ENCODE measurements at places on chromosomes 3 and 15.

DNA sequence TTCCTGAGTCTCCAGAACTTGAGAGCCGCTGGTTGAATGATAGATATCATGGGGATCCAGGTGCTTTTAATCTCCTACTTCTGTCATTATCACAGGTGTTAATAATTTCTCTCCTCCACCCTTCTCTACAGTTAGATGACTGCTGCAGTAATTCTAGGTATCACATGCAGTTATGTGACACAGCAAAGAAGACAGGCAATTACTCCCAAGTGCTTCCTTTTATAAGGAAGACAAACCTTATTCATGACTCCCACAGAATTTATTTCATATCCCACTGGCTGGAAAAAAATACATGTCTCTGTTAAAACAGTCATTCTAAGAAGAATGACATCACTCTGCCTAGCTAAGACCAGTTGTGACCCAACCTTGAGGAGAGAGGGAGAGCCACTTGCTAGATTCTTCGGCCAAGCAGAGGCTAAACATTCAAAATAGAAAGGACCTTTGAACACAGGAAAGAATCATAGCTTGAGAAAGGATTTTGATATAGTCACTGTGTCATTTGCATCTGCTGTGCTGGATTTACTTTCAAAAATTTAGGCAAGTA, 500.6 kb downstream of the SI start:
- no peak for DNase-seq

DNA sequence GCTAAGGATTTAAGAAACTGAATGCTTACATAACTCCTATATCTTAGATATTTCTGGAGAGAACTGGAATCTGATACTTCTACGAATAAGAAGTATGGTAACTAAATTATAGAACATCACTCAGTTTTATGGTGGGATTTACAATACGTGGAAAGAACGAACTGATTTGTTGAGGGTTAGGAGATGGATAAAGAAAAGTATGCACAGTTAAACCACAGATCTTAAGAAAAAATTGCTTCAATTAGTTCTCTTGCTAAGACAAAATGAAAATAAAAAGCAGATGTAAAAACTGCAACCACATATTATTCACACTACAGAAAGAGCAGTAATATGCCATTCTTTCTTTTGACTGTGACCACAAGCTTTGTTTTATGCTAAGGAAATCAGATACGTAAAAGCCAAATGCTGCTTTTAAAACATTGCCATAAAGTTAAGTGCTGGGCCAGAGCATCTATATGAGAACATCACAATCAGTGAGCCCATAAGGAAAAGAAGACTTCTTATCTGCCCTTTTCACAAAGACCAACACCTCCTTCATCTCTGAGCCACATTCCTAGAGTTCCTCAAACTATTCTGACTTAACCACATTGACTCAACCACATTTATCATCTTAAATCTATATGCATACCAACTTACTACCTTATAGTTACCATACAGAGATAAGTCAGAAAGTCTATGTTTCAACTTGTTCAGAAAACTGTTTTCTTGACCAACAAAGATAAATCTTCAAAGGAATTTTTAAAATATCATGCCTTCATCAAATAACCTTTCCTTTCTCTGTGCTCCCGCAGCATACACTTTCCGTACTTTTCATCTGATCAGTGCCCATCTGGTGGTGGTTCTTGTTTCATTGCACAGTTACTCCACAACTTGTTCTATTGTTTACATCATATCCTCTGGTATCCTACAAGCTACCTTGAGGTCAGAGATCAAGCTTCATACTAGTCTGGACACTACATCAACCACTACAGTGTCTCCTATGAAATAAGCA, 61.7 kb downstream of the FSIP1 start:
- no peak for DNase-seq

DNA sequence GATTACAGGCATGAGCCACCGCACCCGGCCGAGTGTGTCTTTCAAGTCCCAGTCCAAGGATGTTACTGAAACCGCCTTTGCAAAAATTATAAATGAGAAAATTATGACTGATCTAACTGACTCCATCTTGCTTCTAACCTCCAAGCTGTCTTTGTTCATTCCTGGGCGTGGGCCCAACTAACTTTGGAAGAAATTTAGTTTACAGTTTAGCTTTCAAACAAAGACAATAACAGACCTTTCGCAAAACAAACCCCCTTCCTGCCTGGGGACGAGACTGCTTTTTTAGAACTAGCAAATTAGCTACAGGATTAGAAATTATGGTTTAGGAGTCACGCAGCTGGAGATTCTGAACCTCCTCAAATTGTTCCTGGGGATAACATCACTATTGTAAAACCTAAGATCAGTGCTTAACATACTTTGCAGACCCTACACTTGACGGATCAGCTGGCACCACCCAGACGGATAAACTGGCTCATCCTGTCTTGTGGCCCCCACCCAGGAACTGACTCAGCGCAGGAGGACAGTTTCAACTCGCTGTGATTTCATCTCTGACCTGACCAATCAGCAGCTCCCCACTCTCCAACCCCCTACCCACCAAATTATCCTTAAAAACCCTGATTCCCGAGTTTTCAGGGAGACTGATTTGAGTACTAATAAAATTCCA, 23.8 kb downstream of the NANOGP8 start:
- no peak for DNase-seq

GRCh38 chr3:64023861-64024223, 548 bp upstream of the PSMD6 start:
- DNase-seq: no peak

DNA sequence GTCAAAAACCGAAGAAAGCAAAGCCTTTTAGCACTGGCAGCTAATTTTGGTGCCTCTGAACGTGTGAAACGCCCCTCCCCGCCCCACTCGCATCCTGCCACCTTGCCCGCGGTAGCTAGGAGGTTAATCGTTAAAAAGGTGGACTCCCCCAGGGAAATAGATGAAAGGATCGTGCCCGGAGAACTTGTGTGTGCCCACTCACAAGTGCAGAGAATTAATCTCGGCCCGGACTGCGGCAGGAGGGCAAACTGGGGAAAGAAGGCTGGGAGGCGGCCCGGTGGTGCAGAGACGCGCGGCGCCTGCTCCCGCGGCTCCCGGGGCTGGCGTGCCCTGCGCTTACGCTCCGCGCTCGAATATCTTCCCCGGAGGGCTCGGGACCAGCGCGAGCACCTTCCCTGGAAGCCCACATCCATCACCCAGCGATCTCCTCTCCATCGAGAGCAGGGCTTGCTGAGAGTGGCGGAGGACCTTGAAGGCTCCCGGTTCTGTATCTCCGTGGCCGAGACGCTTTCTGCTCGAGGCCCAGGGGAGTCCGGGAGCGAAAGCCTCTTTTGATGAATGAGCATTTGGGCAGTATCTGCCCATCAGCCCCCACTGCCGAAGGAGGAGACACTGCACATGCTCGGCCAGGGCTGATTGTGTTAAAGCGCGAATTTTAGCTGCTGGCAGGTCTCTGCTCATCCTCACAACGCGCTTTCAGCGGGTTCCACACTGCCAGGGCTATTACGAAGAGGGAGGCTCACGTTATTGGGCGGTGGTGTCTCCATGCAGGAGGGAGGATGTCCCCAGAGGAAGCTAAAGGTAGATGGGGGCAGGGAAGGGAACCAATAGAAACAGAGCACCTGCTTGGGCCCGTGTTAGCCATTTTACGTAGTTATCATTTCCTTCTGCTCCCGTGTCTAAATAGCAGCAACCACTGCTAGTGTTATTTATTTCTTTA, 1.3 kb upstream of the SPTSSB start:
- DNase-seq: no peak

GRCh38 chr15:85381850-85382751, 1.7 kb downstream of the AKAP13 start:
- no peak for DNase-seq

DNA sequence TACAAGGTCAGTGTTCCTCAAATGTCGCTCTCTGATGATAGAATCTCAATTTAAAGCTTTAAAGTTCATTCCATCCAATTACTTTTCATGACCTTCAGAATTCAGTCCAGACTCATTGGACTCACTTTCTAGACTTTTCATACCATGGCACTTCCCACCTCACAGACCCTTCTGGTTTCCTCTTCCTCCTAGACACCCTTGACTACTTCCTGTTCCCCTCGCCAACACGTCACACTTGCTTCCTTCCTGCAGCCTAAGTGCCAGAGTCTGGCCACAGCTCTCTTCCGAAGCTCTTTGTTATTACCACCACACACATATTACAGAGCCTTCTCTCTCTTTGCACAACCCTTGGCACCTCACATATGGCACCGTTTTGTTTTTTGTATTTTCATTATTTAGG, 59.1 kb upstream of the UMPS start:
- no peak for DNase-seq

GRCh38 chr15:33656168-33656567, 312.1 kb upstream of the CHRM5 start:
- no peak for DNase-seq

DNA sequence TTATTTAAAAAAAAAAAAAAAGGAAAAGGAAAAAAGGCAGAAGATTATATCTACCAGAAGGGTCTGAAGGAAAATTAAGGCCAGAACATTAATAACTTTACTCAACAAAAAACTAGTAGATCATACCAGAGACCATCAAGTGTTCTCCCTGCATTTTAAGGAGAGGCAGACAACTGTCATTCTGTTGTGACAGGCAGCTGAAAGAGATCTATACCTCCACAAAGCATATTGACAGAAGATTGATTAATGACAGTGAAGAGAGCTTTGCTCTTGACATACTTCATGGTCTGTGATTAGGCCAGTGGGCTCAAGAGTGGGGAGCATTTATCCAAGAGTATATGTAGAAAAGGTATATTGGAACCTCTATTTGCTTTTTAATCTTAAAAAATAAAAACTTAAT, 248.4 kb downstream of the CDIN1 start:
- no peak for DNase-seq

DNA sequence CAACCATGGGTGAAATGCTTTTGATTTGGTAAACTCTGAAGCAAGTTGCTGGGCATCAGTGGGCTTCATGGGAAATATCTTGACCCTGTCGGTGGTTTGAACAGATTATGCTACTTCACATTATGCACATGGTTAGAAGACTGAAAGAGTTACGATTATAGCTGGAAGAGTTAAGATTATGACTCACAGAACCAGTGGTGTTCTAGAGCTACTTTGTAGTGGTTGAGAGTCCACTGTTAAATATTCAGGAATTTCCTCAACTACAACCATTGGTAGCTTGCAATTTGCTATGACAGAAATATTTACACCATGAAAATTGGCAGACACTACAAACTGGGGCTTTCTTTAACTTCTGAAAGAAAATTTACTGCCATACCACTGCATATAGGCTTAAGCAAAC, 99.3 kb downstream of the GADL1 start:
- DNase-seq: no peak

DNA sequence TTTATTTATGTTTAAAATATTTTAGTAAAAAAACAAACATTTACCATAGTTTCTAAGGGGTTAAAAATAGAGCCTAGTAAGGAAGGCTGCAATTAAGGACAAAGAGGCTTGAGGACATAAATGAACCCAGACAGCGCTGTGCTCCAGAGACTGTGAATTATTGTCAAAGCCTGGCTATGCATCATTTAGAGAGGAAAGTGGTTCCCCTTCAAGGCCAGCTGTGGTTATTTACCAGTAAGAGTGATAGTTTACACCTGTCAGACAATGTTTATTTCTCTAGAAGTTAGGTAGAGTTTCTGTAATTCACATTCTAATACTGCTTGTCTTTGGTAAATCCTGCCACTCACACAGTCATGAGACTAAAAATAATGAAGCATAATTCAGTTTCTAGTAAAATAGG, 32.4 kb upstream of the PIK3R4 start:
- DNase-seq: no peak

DNA sequence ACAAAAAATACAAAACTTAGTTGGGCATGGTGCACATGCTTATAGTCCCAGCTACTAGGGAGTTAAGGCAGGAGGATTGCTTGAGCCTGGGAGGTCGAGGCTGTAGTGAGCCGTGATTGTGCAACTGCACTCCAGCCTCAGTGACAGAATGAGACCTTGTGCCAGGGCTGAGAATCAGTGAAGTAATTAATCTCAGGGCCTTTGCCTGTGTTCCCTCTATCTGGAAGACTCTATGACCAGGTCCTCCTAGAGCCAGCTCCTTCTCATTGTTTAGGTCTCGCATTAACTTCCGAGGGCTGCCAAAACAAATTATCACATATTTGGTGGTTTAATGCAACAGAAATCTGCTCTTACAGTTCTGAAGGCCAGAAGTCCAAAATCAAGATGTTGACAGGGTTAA, 41.4 kb upstream of the FLNB start:
- no peak for DNase-seq

GRCh38 chr15:79820176-79820575, 76.6 kb downstream of the MTHFS start:
- DNase-seq: no peak

GRCh38 chr15:92845126-92845508, 55.0 kb upstream of the CHD2 start:
- DNase-seq: no peak

- no peak for DNase-seq
Observed at GRCh38 chr3:184234224-184234623, 4.8 kb downstream of the VWA5B2 start.

DNA sequence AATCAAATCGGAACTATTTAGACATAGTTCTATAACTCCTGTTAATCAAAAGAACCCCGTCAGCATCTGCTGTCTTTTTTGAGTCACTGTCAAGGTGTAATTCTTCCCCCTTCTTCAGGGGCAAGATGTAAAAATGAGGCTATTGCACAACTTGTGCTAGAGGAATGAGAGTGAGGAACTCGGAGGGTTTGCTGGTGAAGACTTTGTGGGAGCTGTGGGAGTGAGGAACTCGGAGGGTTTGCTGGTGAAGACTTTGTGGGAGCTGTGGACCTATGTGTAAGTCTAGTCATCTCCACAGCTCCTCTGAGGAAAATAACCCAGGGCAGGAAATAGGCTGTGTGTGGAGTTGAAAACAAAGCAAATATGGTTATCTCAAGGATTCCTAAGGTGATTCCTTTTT, 2.5 kb upstream of the CERS3 start:
- DNase-seq: no peak

- no peak for DNase-seq
Observed at GRCh38 chr3:37718632-37719031, 143.0 kb upstream of the CTDSPL start.

GRCh38 chr3:117610156-117610555, 900.6 kb downstream of the TUSC7 start:
- no peak for DNase-seq

- DNase-seq: no peak
Observed at GRCh38 chr15:67304778-67305177, 50.2 kb downstream of the IQCH start.

GRCh38 chr15:101489237-101489598, 289 bp downstream of the PCSK6 start:
- DNase-seq: no peak

GRCh38 chr3:64345371-64345770, 120.1 kb upstream of the PRICKLE2 start:
- no peak for DNase-seq

GRCh38 chr3:47225310-47225906, 57.2 kb downstream of the KIF9 start:
- DNase-seq: no peak

DNA sequence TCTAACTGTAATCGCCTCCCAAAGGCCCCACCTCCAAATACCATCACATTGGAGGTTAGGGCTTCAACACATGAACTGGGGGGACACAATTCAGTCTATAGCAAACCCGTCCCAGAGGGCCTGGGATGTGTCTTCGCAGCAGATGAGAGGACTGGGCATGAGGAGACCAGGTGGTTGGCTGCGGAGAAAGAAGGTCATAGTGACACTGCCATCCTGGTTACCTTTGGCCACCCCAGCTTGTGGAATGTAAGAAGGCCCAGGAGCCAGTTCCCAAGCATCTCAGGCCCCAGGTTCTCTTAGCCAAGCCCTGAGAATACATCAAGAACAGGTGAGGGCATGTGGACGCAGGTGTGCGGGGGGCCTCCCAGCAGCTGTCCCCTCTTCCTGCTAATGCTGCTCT, 6.4 kb upstream of the RARRES1 start:
- no peak for DNase-seq

GRCh38 chr3:30462721-30463470, 143.5 kb upstream of the TGFBR2 start:
- no peak for DNase-seq

Measured in stimulated activated CD4-positive, alpha-beta T cell treated with anti-CD3 and anti-CD28 coated beads, Interleukin-1b, Interleukin-23, amount 100 ng/mL, for 1 hour (primary cell).